ENCODE measurements at places on chromosomes 16 and 17. TPM values are rescaled to one million over a fixed set of nuclear protein-coding genes. Genes with fewer than 3 reads are reported as not detected.

DNA sequence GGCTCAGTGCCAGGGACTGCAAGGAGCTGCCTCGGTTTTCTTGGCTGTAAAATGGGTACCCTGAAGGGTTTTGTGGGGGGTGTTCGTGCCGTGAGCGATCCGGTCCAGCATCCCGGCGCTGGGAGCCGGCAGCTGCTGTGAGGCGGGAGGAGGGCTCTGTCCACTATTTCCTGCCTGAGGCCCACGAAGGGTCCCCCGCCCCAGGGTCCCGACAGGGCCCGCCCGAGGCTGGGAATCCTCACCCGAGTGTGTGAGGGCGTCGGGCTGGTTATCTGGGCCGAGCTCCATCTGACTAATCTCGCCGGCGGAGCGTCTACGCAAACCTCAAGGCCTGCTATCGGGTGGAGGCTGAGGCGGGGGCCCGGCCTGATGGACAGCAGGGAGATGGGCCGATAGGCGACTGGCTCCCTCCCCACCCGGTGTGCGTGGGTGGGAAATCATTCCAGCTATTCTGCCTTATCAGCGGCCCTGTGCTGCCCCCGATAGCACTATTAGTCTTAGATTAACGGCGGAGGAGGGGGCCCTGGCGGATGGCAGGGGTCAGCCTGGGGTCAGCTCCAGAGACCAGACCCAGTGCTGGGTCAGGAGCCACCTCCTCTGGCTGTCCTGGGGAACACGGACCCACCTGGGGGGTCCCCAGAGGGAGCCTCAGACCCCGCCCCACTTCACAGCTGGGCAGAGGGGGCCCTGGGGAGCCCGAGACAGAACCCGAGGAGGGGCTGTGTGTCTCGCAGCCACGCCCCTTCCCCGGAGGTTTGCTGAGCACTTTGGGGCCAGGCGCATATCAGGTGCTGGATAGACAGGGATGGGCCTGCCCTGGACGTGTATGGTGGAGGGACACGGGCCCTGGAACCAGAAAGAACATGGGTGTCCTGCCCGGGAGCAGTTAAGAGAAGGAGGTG, 44.7 kb downstream of the ZFPM1 start:
- H3K27ac ChIP-seq = no peak overlapping the region
- no peaks in the 10 kb centered on the region for H3K27me3 ChIP-seq
- DNase-seq = no peak
- no peak overlapping the region for H3K4me3 ChIP-seq
- no peaks in the 10 kb centered on the region for H3K36me3 ChIP-seq

DNA sequence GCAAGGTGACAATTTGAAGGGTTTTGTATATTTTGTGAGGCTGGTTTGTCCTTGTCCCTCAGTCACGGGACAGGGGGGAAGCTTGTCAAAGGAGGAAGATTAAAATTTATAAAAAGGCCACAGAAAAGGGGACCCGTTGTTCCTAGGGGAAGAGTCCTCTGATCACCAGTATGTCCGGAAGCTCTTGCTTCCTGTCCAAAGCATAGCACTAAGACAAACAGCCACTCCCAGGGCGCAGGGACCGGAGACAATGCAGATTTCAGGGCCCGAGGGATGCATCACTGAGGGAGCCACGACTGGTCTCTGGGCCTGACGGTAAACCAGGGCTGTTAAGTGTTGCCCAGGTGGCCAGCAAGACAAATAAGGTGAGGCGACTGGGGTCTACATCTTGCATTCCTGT, 95.2 kb downstream of the MAF start:
- H3K4me3 ChIP-seq = no peak overlapping the region
- no peak for DNase-seq
- H3K36me3 ChIP-seq = no peaks in the 10 kb centered on the region
- no peak overlapping the region for H3K27ac ChIP-seq
- H3K27me3 ChIP-seq = peaks cover 6% of the 10 kb centered on the region
- no peaks in the 10 kb centered on the region for H3K4me1 ChIP-seq

The HEATR9 gene
- total RNA-seq = 2.3 TPM

DNA sequence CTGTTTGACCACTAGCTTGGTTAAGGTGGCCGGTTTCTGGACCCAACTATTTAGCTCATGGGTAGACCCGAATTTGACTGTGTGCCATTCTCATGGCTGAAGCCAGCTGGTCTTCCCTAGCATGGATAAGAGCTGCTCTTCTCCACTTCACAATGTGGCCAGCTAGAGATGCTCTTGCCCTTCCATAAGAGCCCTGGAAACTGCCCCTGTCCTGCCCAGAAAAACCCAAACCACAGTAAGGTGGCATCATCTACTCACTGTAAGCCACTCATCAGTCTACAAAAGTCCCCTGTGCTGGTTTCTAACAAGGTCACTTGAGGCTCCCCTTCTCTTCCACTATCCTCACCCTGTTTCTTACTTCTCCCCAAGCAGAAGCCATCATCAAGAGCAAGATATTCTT, 165.1 kb downstream of the HS3ST2 start:
- H3K4me1 ChIP-seq = no peaks in the 10 kb centered on the region
- no peak overlapping the region for H3K4me3 ChIP-seq
- H3K27ac ChIP-seq = no peak overlapping the region
- DNase-seq = no peak
- peaks cover 3% of the 10 kb centered on the region for H3K36me3 ChIP-seq

- peak overlapping the region; percentile 57 for H3K4me3 ChIP-seq
- no peaks in the 10 kb centered on the region for H3K4me1 ChIP-seq
Measured at GRCh38 chr16:9903-10665, 43.3 kb downstream of the POLR3K start.

DNA sequence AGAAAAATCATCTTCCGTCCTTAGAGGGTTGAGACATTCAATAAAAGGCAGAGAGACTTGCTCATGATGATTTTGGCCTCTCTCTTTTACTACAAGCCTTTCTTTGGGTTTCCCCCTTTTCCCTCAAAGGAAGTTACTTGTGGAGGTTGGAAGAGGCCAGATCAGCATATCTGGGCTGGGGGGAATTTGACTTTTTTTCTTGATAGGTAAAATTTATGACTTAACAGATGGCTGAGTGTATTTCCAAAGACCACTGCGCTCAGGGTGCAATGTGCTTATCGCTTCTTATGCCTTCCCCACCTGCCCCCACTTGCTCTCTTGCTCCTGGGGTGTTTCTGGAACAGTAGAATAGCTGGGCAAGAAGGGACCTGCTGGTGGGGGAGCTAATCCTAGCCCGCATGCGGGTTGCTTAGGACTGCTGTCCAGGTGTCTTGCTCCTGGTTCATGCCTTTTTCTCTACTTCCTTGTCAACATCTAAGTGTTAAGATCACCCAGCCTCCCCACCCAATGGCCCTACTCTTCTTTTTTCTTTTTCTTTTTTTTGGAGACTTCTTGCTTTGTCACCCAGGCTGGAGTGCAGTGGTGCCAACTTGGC, 131.9 kb downstream of the MSI2 start:
- H3K27ac ChIP-seq = no peak overlapping the region
- no peaks in the 10 kb centered on the region for H3K4me1 ChIP-seq
- H3K4me3 ChIP-seq = no peak overlapping the region
- DNase-seq = no peak
- no peaks in the 10 kb centered on the region for H3K27me3 ChIP-seq

DNA sequence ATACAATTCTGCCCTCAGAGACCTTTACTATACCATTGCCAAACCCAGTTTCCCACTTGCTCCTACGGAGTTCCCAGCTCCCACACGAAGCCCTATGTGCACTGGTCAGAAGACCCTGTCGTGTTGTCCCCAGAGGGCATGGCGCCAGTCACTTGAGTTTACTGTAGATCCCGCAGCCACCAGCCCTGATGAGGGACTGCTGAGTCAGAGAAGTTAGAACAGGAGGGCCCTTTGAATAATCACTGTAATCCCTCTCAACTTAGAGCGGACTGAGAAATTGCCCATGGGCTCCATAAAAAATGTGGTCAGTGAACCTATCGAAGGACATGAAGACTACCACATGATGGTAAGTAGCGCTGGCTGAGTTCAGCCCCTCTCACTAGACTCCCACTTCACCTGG, 9.2 kb downstream of the UBFD1 start:
- no peak overlapping the region for H3K4me3 ChIP-seq
- H3K27me3 ChIP-seq = no peaks in the 10 kb centered on the region

The GAST gene
- not detected for total RNA-seq

DNA sequence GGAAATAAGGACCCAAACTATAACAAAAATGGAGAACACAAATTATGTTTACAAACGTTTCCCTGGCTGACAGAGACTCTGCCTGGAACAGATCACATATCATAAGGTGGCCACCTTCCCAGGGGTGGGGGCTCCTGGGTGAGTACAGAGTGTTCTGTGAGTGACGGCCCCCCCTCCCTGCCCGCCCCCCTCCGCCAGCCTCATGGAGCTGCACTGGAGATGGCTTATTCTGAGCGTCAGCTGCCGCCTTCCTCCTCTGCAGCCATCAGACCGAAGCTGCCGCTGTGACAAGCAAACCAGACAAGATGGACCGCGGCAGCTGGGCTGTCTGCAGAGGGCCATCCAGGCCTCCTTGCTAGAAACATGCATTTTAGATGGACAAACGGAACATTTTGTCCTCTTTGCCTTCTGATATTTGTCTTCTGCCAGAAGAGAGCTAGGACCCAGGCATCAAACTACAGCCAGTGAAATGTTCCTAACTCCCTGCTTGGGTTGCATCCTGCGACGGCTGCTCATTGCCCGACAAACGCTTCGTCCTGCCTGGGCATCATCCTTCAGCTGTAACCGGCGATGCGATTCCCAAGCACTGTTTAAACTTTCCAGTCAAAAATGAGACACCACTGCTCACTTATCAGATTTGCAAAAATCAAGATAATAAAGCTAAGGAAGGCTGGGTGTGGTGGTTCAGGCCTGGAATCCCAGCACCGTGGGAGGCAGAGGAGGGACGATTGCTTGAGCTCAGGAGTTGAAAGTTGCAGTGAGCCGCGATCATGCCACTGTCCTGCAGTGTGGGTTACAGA, 15.3 kb upstream of the RPTOR start:
- no peaks in the 10 kb centered on the region for H3K4me1 ChIP-seq
- no peak overlapping the region for H3K27ac ChIP-seq
- DNase-seq = no peak
- no peak overlapping the region for H3K4me3 ChIP-seq
- H3K36me3 ChIP-seq = no peaks in the 10 kb centered on the region

The RAC3 gene
- 7.9 TPM for total RNA-seq

DNA sequence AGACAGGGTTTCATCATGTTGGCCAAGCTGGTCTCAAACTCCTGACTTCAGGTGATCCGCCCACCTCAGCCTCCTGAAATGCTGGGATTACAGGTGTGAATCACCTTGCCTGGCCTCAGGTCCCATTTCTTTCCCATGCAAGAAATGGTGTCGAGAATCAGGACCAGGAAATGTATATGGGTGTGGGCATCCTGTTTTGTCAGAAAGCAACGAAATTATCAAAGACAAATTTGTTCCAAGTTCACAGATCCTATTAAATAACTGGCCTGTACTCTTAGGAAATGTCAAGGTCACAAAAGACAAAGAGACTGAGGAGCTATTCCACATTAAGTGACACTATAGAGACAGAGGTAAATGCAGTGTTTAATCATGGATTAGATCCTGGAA, 17.1 kb upstream of the ST6GALNAC1 start:
- peaks cover 32% of the 10 kb centered on the region for H3K4me1 ChIP-seq
- peak overlapping the region; percentile 17 for H3K4me3 ChIP-seq
- peaks cover 14% of the 10 kb centered on the region for H3K27me3 ChIP-seq
- peaks cover 9% of the 10 kb centered on the region for H3K36me3 ChIP-seq

DNA sequence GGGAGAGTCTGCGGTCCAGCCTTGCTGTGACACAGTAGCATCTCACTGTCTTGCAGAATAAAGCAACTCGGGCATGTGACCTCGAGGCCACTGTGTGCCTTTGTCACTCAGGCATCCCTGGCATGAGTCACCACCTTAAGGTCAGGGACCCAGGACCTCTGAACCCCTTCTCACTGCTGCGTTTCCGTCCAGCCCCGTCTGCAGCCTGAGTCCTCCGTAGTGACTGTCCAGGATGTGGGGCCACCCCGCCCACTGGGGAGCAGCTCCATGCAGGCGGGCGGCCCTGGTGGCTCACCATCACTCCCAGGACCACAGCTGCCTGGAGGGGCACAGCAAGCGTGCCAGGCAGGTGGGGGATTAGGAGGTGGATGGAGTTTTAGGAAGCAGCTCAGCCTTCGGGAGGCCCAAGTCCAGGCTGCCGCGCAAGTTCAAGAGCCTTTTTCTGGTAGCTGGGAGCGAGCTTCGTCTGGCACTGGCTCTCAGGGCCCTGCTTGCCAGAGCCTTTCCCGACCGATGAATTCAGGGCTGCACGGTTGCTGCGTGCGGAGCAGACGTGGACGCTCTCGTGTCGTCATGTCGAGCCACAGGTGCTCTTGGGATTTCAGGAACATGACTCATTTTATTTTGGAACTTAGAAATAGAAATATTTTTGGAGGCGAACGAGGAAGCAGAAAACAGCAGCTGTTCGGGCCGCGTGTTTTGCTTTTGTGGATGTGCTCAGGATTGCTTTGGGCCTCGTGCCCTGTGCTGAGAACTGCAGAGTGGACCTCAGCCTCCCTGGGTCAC, 16.8 kb downstream of the KCTD5 start:
- no peak overlapping the region for H3K4me3 ChIP-seq
- peaks cover 26% of the 10 kb centered on the region for H3K36me3 ChIP-seq
- no peaks in the 10 kb centered on the region for H3K4me1 ChIP-seq
- DNase-seq = no peak
- H3K27me3 ChIP-seq = no peaks in the 10 kb centered on the region

The CLEC19A gene
- total RNA-seq = not detected

- H3K4me3 ChIP-seq = no peak overlapping the region
- no peaks in the 10 kb centered on the region for H3K27me3 ChIP-seq
- H3K36me3 ChIP-seq = no peaks in the 10 kb centered on the region
- no peak for DNase-seq
- no peak overlapping the region for H3K27ac ChIP-seq
- H3K4me1 ChIP-seq = no peaks in the 10 kb centered on the region
Measured at GRCh38 chr17:69485251-69485661, 70.8 kb downstream of the MAP2K6 start.

GRCh38 chr16:1311738-1312466, 2.5 kb downstream of the UBE2I start:
- DNase-seq = no peak
- H3K27me3 ChIP-seq = no peaks in the 10 kb centered on the region
- peaks cover 44% of the 10 kb centered on the region for H3K36me3 ChIP-seq

GRCh38 chr17:45408611-45409421, 23.9 kb downstream of the ARHGAP27 start:
- H3K27me3 ChIP-seq = no peaks in the 10 kb centered on the region
- peak overlapping the region; percentile 100 for H3K4me3 ChIP-seq
- peaks cover 41% of the 10 kb centered on the region for H3K36me3 ChIP-seq
- DNase-seq = no peak
- H3K27ac ChIP-seq = peak overlapping the region; percentile 98
- H3K4me1 ChIP-seq = peaks cover 55% of the 10 kb centered on the region

DNA sequence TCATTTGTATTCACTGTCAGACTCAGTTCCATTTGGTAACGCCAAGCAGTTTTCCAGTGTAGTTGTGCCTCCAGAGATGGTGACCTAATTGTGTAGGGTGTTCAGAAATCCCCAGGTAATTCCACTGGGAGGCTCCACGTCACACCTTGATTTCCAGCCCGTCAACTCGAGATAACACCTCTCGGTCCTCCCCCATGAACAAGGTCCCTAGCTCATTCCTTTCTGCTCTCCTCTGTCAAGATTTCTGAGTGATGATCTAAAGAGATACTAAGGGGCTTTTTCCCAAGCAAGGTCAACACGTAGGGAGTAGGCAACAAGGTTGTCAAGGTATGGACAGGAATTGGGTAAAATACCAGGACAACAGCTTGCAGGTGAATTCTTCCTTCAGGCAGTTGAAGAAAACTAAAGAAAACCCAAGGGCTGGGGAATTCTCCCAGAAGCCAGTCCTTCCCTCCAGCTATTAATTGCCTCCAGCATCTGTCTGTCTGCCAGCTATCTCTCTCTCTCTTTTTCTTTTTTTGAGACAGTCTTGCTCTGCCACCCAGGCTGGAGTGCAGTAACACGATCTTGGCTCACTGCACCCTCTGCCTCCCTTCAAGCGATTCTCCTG, 31.4 kb downstream of the GPRC5B start:
- no peak overlapping the region for H3K27ac ChIP-seq
- DNase-seq = no peak
- no peaks in the 10 kb centered on the region for H3K36me3 ChIP-seq
- H3K4me1 ChIP-seq = no peaks in the 10 kb centered on the region
- no peak overlapping the region for H3K4me3 ChIP-seq
- H3K27me3 ChIP-seq = no peaks in the 10 kb centered on the region
